ENCODE measurements at places on chromosomes 6 and 20.

DNA sequence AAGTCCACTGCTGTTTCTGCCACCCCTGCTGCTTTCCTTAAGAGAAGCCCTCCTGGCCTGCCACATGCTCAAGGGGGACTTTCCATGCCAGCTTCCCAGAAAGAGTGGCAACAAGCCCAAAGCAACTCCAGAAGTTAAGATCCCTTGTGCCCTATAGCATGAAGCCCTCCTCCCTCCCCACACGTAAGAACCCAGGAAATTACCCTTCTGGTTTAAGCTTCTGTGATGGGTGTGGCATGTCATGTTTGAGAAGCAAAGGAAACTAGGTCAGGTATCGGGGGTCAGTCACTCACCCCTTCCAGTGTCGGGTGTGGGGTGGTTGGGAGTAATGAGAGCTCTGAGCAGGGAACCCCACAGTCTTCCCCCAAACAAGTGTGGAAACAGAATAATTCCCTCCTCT is 196.1 kb downstream of the LRFN2 start:
- DNase-seq, result no peak

DNA sequence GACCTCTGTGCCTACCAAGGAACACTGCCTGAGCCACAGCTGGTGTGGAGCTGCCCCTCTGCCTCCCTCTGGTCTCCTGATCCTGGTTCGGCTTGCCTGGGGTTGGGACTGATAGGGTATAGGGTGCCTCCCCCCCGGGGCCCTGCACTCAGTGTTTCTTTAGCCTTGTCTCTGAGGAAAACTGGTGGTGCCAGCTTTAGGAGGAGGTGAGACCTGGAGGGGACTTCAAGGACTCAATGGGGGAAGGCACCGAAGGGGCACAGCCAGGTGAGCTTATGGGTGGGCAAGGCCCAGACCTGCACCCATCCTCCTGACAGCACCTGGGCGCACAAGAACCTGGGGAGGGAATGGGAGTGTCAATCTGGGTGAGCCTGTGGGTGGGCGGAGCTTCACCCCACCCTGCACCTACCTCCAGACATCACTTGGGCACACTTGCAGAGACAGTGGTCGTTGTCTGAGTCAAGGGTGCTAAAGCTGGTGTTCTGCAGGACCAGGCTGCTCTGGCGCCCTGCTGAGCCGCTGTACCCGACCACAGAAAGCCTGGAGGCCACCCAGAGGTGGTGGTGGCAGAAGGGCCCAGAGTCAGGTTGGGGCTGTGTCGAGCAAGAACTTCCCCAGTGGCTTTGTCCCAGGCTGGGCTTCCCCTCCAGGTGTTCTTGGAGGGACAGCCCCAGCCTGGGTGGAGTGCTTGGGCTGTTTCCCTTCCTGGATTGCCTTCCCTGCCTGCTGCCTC is 40.5 kb downstream of the FAM110A start:
- DNase-seq, result no peak

DNA sequence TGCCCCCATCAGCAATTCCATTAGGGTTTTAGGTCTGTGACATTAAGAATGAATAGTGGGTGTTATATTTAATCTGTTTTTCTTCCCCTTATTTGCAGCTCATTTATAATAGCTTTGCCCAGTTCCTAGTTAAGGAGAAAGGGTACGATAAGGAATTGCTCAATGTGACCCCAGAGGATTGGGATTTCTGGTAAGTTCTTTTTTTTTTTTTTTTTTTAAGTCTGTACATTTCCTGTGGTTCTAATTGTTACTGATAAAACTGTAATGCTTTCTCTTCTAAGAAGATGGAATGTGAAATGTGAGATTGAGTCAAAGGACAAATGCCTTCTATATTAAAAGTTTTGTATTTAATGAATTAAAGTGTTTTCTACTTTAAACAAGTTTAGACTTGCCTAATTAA is 5.5 kb downstream of the NT5DC1 start:
- DNase-seq, result no peak

DNA sequence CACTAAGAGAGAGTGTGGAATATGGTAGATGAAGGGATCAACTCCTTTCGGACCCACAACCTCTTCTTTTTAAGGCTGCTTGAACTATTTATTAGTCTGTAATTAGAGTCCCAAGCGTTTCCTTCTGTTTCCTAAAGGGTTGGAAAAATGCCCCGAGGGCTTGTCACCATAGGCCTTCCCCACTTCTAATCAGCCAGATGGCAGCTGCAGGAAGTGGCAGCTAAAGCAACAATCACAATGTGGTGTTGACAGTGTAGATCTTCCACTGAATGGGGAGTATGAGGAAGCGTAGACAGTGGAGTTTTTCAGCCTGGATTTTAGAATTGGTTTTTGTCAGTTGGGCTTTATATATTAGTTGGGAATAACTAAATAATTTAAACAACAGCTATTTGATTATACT is 40.6 kb downstream of the SLC35D3 start:
- no peak for DNase-seq

GRCh38 chr20:31758521-31758920 is 19.4 kb downstream of the TPX2 start:
- DNase-seq, result no peak

GRCh38 chr20:24987873-24988835 is 4.4 kb downstream of the APMAP start:
- no peak for DNase-seq

DNA sequence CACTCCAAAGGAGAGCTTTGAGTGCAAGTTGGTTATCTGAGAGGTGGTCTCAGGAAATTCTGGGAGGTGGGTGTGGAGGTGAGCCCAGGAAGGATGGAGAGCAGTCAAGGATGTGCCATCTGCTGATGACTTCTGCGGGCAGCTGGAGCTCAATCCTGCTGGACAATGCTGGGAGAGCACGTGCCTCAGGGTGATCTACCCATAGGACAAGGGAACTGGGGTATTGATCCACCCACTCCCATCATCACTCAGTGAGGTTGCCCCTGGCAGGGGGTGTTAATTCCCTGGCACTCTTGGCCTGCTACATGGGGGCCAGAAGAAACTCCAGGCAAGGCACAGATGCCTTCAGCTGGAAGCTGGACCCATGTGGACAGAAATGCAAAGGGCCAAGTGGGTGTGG is 7.1 kb upstream of the ZBP1 start:
- DNase-seq, result no peak

DNA sequence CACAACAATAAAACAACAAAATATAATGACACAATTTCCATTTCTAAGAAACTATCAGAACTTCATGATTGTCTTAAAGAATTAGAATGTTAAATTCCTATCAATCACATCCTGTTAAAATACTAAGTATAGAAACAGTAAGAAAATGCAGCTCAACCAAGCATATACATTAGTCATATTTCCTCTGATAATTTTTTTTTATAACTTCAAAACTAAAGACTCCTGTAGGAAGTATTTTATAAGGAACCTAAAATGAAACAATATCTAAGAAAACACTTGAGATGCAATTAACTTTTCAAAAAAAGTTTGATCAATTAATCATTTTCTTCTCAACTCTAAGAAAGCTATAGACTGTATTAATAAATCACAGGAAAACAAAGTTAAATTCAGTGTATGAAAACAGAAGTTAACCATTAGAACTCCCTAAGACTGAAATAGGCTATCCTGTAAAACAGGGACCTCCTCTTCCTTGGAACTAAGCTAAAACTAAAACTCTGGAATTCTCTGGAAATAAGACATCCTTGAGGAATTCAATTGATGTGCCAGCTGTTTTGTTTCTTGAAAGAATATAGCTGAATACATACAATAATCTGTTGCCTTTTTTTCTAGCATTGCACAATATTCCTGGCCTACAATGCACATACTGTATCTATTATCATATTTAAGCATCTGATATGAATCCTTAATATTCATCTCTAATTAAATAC is 19.8 kb downstream of the FKBP5 start:
- DNase-seq, result no peak

GRCh38 chr20:17473659-17474058 is 57.5 kb downstream of the BFSP1 start:
- DNase-seq, result no peak

GRCh38 chr20:14488756-14489479 is 151.5 kb upstream of the FLRT3 start:
- DNase-seq, result no peak

DNA sequence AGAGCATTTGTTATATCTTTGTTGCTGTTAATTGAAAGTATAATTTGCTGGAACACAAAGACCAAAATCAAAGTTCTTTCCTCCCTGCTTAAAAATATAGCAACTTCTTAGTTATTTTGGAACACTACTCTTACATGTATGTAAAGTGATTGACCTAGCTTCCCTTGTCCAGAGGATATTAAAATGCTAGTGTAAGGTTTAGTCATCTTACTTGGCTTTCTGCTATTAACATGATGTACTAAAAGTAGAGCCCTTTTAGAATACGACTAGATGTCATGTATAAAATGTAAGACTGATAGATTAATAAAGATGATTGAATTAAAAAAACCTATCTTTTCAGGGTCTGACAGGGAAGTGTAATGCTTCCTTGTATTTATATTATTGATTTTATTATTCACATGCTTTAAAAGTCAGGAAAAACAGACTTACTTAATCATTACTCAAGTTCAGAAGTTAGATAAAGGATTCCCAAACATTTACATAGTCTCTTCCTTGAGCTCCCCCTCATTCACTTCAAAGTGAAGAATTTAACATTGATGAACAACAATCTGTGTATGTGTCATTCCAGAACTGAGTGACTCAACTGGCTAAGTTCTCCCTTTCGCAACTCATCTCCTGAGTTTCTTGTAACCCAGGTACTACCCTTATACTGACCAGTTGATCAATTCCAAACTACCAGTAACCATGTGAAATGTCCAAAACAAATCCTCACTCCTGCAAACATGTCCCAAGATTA is 50.9 kb downstream of the BTBD9 start:
- DNase-seq, result no peak

DNA sequence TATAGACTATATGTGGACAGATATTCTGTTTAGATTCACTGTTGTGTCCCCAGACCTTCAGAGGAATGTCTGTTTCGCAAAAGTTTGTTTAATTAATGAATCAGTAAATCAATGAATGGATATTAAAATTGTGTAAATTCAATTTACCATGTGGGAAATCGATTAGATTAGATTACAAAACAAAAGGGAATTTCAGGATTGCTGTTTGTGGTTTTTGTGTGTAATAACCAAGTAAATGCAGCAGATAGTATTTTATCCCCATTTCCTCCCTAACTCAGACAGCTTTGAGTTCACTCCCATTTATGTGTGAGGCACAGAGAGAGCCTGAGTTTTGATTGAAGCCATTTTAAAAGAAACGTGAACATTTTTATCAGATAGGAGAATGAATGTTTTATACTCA is 214.8 kb downstream of the ADGB start:
- no peak for DNase-seq

All from esophagus squamous epithelium (tissue), 5 donors.